Activated CD4-positive, alpha-beta T cell treated with anti-CD3 and anti-CD28 coated beads, Interleukin-2, amount 50 U/mL, for 48 hours (primary cell): ENCODE measurements at places on chromosomes 2 and 18.

DNA sequence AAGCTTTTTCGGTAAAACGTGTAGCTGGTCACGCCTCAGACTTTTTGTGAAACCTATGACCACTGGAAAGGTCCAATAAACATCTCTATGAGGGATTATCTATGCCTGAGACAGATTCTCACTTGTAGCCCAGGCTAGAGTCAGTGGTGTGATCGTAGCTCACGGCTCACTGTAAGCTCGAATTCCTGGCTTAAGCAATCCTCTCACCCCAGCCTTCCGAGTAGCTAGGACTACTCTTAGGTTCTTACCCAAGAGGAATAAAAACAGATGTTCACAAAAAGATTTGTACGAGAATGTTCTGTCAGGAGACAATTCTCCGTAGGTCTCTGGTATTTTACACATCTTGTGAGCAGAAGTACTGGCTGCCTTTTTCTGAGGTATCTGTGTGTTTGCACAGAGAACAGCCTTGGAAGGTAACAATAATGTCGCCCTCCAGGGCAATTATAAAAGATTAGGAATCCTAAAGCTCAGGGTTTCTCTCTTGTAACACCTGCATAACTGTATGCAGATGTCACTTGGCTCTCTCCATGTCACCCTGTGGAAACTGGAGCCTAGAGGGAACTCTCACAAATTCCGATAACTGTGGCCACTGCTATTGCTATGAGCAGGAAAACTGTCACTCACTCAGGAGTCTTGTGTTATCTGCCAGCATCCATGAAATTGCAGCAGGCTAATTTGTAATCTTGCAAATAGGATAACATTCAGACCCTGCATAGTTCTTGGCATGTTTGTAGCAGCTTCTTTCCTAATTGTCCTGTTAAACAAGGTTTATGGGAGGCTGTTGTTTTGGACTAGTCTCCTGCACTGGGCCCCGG, 25.5 kb upstream of the RALBP1 start:
- DNase-seq = no peak

DNA sequence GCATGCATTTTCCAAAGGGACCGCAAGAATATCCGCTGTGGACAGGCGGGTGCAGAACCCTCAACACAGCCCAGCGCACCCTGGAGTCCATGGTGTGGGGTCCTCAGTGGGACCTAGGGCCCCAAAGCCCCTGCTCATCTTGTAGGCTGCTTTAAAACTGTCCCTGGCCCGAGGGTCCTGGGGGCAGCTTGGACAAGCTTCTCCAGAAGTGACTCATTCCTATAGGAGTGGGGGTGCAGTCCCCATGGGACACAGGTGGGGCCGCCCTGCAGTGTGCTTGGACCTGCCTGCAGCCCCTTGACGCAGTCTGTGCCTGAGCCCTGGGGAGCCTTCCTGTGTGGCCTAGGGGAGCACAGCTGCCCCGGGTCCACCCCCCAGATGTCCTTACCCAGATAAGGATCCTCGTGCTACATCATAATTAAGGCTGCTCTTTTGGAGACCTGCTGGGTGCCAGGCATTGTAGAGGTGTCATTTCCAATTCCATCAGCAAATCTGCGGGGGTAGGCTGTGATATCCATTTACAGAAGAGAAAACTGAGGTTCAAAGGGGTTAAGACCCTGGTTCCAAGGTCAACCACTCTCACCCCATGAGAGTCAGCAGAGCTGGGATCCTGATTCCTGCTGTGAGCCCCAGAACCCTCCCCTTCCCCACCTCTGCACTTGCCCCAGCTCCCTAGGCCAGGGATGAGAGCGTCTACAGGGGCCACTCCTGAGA, 1.7 kb upstream of the HS6ST1 start:
- no peak for DNase-seq

DNA sequence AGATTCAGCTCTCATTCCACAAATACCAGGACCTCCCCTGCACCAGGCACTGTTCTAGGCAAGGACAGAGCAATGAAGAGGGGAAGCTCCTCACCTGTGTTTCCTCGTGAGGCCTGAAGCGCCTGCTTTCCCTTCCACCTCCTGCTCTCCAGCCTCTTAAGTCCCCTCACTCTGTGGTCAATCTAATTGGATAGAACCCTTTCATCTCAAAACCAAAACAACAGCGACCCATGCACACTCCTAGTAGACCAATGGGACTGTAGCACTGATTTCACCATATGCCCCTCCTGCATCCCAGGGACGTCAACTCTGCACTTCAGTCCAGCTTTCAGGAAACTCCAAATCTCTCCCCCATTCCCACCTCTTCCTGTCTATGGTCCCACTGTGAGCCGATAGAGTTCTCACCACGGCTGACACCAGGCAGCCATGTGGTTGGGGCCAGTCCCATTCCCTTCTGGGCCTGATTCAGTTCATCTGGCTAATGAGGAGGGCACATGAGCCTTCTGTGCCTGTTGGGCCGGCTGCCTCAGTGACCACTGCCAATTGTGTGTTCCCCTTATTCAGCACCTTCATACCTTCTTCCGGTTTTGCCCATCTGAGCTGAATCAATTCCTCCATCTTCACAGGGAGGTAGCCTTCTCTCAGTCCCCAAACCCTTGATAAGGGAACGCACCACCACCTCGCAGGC, 33.3 kb upstream of the MAT2A start:
- DNase-seq = no peak

GRCh38 chr2:174752403-174753037, 11.8 kb downstream of the CHRNA1 start:
- DNase-seq = peak; percentile 26

GRCh38 chr18:53070788-53071187, 730.8 kb downstream of the DCC start:
- DNase-seq = no peak

DNA sequence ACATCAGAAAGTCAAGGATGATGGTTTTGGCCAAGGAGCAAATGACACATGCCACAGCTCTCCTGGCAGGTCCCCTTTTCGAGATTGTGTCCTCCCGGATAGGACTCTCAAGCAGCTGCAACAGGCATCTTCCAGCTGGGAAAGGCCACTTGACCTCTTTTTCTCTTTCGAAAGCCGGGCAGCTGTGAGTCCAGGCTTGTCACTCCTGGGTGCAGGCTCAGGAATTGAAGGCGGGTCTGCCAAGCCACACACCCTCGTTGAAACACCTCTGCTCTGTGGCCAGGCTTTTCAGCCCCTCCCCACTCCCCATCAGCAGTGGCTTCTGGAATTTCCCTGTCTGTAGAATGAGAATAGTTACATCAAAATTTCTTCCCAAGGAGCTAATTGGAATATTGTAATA, 98.0 kb downstream of the CCDC138 start:
- no peak for DNase-seq

DNA sequence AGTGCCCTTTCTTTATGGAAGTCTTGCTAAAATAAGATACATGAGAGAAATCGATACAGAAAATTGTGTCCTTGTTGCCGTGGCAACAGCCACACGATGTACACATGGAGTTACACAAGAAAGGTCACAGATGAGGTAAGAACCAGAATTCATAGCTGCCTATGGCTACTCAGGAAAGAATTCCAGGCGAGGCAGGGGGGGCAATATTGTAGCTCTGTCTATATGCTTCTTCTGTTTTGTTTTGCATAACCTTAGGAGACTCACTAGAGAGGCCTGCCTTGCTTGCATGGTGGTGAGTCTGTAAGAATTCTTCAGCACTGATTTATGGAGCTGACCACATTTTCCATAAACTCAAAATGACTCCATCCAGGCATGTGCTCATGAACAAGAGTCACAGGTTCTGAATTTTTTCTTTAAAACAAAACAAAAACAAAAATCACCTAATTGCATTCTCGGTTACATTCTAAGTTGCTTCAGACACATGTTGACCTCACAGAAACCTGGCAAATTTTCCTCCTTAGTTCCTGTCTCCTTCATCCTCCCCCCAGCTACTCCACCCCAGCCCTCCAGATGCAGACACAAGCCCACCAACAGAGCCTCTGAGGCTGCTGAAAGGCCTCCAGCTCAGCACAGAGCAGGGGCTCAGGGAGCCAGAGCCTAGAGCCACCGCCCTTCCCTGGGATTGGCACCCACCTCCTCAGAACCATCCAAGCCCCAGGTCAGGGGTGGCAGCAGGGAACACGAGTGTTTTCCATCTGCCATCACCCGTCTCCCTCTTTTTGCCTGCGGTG, 183.5 kb downstream of the ANTXR1 start:
- DNase-seq = no peak

DNA sequence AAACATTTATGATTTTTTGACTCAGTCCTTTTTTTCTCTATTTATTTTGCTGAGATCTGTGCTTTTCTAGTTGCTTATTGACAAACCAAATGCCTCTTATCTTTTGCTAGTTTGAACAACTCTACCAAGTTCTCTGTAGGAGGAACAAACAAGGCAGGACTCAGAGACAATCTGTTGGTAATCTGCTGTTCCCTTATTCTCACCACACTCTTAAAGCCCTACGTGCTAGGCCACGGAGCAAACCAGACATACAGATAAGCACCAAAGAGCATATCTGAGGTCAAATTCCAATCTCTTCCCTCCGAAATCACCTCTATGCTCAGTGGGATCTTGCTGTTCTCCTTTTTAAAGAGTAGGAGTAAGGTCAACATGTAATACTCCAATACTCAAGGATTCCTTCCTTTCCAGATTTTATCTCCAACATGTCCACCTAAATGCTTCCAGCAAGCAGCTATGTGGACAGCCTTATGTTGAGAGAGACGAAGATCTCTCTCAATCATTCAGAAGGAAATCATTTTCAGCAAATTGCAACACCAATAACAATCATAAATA, 18.4 kb downstream of the FN1 start:
- DNase-seq = no peak

DNA sequence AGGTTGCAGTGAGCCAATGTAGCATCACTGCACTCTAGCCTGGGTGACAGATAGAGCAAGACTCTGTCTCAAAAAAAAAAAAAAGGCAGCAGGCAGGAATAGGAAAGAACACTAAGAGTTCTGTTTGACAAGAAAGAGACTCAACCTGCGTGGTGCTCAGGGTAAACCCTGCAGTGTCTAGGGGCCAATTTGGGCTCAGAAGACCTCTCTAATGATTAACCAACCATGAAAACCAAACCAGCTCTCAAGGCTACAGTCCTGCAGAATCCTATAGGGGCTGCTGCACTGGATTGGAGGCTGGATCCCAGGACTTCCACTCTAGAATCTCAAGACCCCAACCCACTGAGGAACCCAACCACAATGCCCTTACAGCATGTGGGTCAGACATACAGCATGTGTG, 2.4 kb downstream of the TRABD2A start:
- no peak for DNase-seq

- no peak for DNase-seq
Observed at GRCh38 chr2:199469514-199470360, 12.0 kb upstream of the SATB2 start.

GRCh38 chr2:119485336-119486110, 38.8 kb downstream of the SCTR start:
- no peak for DNase-seq

- no peak for DNase-seq
Observed at GRCh38 chr18:23406271-23406787, 46.8 kb upstream of the RIOK3 start.

GRCh38 chr2:29063056-29063455, 11.3 kb downstream of the PCARE start:
- DNase-seq = no peak

- peak; percentile 84 for DNase-seq
Observed at GRCh38 chr2:135985826-135986393, 484 bp upstream of the DARS1 start.

GRCh38 chr2:10157293-10157692, 34.8 kb downstream of the RRM2 start:
- no peak for DNase-seq

DNA sequence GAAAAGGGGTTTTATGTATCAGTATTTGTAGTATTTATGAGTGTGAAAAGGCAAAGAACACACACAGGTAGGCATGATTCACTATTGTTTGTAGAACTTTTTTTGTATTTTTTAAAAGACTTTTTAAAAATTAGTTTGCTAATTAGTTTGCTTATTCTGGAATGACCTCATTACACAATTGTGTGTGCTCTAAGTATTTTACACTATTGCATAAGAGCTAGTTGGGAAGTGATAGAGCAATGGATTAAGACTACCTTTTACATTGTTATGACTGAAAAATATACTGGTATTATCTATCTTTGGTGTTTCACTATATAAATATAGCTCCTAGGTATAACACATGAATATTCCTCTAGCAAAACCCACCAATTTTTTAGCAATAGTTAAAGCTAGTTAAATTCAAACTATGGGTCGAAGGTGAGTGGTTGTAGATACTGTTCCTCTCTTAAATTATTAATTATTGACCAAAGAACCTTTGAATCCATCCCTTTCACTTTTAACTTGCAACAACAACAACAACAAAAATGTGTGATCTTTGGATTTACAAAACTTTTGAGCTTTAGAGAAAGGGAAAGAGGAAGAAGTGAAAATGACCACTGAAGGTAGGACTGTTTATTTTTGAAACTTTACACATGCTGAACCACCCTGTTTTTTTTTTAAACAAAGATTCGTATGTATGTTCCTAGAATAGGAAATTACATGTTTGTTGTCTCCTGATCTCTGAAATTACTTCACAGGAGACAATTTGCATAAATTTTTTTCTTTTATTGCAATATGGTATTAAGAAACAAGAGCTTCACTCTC, 18.7 kb downstream of the ITPRID2 start:
- no peak for DNase-seq

GRCh38 chr2:50556934-50557575, 474.9 kb downstream of the NRXN1 start:
- no peak for DNase-seq

DNA sequence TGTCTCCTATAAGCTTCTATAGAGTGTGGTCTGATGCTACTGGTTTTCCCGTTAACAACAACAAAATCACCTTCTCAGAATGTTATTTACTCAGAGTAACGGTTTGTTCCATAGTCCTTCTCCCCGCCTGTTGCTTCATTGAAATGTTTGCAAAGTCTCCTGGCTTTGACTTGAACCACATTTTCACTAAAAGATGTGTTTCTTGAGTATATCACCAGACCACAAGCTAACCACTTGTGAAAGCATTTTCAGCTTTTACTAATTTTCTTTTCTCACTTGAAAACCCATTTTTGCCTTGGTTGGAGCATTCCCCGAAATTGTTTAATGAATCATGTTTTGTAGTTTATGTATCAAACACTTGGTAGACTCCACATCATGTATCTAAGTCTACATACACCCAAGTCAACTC, 121.2 kb downstream of the DPP4 start:
- DNase-seq = no peak

GRCh38 chr2:178101321-178102079, 10.7 kb upstream of the RBM45 start:
- DNase-seq = no peak

DNA sequence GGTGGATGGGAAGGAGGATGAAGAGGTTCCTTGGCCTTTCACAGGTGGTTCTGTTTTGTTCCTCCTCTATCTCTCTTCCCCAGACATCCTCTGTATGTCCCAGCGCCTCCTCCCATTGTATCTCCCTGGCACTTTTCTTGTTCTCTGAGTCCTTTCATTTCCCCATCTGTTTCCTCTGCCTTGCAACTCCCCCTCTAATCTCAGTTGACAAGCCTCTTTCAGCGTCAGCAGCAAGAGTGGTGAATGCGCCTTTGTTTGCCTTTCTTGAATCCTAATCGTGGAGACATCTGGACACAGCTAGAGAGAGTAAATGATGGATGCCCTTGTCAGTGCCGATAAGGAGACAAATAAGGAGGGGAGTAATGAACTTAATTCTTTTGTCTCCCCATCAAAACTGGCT, 167.0 kb downstream of the NDUFA10 start:
- DNase-seq = no peak
